ENCODE measurements at places on chromosomes 4 and X.

- H3K27me3 ChIP-seq = no peaks in the 10 kb centered on the region
- H3K27ac ChIP-seq = no peak overlapping the region
- H3K4me1 ChIP-seq = no peaks in the 10 kb centered on the region
Observed at GRCh38 chrX:136318895-136319597, 18.3 kb downstream of the ADGRG4 start.

DNA sequence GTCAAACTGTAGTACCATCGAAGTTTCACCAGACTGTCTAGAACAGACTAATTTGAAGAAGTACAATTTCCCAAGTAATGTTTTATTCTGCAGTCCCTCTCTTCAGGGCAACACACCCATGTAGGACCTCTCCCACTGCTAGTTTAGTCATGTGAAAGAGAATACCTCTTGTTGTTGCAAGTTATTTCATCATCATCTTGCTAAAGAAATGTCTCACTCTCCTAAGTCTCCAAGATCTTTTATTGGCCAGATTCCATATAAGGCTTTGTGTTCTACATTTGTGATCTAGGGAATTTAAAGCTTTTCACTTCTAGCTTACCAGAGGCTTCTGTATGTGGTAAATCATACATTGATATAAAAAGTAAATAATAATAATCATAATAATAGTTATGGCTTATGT is 745.3 kb upstream of the MAGEB2 start:
- no peaks in the 10 kb centered on the region for H3K4me1 ChIP-seq
- DNase-seq = no peak
- H3K4me3 ChIP-seq = no peak overlapping the region
- H3K36me3 ChIP-seq = no peaks in the 10 kb centered on the region

GRCh38 chrX:106959901-106960300 is 39.7 kb downstream of the CLDN2 start:
- no peaks in the 10 kb centered on the region for H3K27me3 ChIP-seq
- no peaks in the 10 kb centered on the region for H3K4me1 ChIP-seq
- H3K27ac ChIP-seq = no peak overlapping the region
- no peak overlapping the region for H3K4me3 ChIP-seq
- no peak for DNase-seq
- peaks cover 2% of the 10 kb centered on the region for H3K36me3 ChIP-seq

DNA sequence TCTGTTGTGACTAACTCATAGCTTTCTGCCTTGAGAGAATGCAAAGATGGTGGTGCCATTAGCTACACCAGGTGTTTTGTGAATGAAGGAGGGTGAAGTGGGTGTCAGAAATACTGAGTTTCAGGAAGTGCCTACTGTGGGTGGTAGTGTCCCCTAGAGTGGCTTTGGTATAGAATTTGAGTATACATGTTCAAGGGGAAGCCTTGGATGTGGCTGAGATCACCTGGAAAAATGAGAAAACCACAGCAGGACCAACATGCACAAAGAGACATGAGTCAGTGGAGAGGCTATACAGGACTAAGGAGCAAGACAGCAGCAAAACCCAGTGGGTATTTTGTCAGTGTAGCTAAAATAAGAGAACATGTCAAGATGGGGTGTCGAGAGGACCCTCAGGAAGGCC is 204.3 kb upstream of the TBL1X start:
- H3K4me1 ChIP-seq = no peaks in the 10 kb centered on the region
- no peak overlapping the region for H3K27ac ChIP-seq
- no peaks in the 10 kb centered on the region for H3K36me3 ChIP-seq
- DNase-seq = no peak
- no peaks in the 10 kb centered on the region for H3K27me3 ChIP-seq

- no peak overlapping the region for H3K4me3 ChIP-seq
- no peak for DNase-seq
- no peaks in the 10 kb centered on the region for H3K27me3 ChIP-seq
Observed at GRCh38 chrX:14884714-14885113, 11.5 kb downstream of the MOSPD2 start.

DNA sequence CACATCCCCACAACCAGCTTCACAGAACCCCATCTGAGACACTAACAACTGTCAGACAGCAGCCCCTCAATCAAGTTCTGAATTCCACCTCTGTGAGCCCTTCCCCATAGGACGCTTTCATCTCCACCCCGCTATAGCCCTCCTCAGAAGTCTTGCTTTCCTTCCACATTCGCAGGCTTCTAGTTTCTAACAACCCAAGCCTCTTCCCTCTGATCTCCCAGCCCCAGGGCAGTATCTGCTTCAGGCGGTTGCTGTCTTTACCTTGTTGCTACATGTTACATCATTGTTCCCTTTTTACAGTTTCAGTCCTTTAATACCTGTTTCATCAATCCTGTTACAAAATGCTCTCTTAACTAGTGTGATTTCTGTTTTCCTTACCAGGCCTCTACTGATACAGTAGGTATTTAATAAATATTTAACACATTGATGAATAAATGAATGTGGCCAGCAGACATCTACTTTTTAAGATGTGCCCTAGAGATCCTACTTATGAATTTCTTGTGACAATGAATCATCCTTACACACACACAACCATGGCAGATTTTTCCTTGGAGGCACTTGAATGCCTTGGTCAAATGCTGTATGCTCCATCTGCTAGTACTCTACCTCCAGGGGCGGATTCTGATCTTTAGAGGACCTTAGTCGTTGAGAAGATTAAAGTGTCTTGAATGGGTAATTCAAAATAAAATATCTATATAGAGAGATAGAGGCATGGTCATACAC is 164.7 kb upstream of the SLIT2 start:
- H3K4me1 ChIP-seq = no peaks in the 10 kb centered on the region
- H3K4me3 ChIP-seq = no peak overlapping the region
- no peaks in the 10 kb centered on the region for H3K36me3 ChIP-seq
- no peak for DNase-seq

GRCh38 chr4:83418211-83418610 is 37.4 kb downstream of the HELQ start:
- H3K27ac ChIP-seq = no peak overlapping the region
- peaks cover 4% of the 10 kb centered on the region for H3K4me1 ChIP-seq
- H3K27me3 ChIP-seq = no peaks in the 10 kb centered on the region
